NK-92 treated with Interleukin-12 subunit alpha and Interleukin-12 subunit beta, amount 100 ng/mL, for 24 hours (cell line): ENCODE measurements at places on chromosomes 16 and 17.

DNA sequence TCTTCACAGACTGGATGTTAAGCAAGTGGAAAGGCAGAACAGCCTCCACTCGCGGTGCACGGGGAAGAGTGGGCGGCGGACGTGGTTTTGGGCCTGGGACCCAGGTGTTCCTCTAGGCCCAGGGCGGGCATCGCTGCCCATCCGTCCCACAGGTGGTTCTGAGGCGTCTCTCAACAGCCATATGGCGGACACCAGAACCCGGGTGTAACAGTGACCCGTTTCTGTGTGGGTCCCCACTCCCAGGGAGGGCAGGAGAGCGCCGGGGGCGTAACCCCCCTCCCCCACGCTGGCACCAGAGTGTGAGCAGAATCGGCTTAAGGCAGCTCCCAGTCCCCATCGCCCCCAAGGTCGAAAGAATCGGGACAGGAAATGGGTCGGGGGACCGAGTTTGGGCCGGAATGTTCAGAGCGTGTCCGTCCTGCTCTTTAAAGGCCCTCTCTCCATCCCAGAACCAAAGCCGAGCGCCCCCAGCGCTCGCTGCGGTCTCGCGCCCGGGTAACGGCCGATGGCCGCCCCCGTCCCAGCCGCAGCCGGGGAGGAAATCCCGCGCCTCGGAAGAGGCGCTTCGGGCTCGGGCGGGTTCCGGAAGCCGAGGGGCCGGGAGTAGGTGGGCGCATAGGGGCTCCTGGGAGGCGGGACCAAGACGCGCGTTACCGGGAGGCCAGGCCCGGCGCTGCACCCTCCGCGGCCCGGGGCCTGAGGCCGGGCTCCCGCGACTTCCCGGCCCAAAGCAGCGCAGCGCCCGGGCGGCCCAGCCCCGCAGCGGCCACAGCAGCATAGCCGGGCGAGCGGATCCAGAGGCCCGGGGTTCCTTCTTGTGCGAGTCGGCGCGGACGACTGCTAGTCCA is at the start of gene TK2:
Gene TK2 (minus strand): TSS at position 839 of the 848 bp plus-strand sequence. CDS start 61 bp downstream, at position 778.
- peak; percentile 50 for DNase-seq

- DNase-seq = no peak
These were observed 7.6 kb upstream of the HNF1B start for GRCh38 chr17:37752482-37752881.

DNA sequence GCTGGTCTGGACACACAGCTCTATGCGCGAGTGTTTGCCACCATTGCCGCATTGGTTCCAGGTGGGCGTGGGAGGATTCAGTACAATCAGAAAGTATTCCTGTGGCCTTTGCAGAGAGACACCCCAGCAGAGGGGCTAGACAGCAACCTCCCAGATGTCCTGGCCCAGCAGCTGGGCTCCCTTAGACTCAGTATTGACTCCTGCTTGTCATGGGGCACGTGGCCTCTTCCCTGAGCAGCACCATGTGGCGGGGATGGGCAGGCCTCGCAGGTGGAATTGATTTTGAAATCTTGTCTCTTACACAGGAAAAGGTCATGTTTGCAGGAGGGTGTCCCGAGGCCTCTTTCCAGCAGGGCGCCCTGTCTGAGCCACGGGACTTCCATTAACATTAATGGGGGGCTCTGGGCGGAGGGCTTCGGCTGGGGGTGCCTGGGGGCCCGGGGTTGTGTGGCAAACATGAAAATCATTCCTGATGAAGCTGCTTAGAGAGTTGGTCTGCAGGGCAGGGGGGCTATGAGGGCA is 96.4 kb downstream of the C16orf78 start:
- DNase-seq = no peak

DNA sequence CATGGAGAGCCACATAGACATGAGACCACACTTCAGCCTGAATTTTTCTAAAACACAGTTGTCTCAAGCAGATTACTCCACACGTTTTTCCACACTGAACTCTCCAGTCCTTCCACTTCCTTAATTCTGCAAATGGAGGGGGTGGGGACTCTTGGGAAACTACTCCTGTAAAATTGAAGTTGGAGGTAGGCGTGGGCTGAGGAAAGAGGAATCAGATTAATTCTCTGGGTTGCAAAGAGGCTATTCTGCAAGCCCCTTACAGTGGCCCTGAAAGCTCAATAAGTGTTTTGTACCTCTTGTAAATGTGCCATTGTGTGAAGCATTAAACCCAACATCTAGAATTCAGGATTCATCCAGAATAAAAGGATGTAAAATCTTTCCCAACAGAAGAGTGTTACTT is 9.6 kb downstream of the MARVELD3 start:
- DNase-seq = no peak

- DNase-seq = no peak
These were observed 112.8 kb downstream of the C16orf78 start for GRCh38 chr16:49486400-49486799.
